ENCODE measurements at places on chromosomes 1 and 21. TPM values are rescaled to one million over a fixed set of nuclear protein-coding genes. Genes with fewer than 3 reads are reported as not detected.

Gene TAS1R1
- not detected for polyA plus RNA-seq

Gene KCNE1
- polyA plus RNA-seq, result not detected

Gene KLHDC9
- polyA plus RNA-seq, result 2.7 TPM

Gene CCSAP
- polyA plus RNA-seq, result 7.7 TPM

Gene YIPF1
- polyA plus RNA-seq, result 15.8 TPM

Gene FAM151A
- polyA plus RNA-seq, result not detected

Gene OR2L5
- polyA plus RNA-seq, result 0.13 TPM

Gene ST6GALNAC5
- not detected for polyA plus RNA-seq

Gene APOBEC4
- not detected for polyA plus RNA-seq

Gene S100A12
- polyA plus RNA-seq, result 3.4 TPM

Gene AJAP1
- polyA plus RNA-seq, result not detected

Gene MFAP2
- polyA plus RNA-seq, result not detected

Gene FAM72C
- 0.27 TPM for polyA plus RNA-seq

Gene OPTC
- polyA plus RNA-seq, result not detected

Gene HCRTR1
- polyA plus RNA-seq, result not detected

Gene UMODL1
- 0.10 TPM for polyA plus RNA-seq

Gene KCNK1
- not detected for polyA plus RNA-seq

Gene UTS2
- not detected for polyA plus RNA-seq

Gene MGST3
- 35.6 TPM for polyA plus RNA-seq

Gene OLIG1
- 0.33 TPM for polyA plus RNA-seq

Gene RUNX3
- polyA plus RNA-seq, result 101 TPM

Gene PKLR
- not detected for polyA plus RNA-seq

Gene AVPR1B
- polyA plus RNA-seq, result not detected

Gene FCRL4
- polyA plus RNA-seq, result 0.09 TPM

Gene COL24A1
- not detected for polyA plus RNA-seq

Gene CDC73
- polyA plus RNA-seq, result 6.1 TPM

Gene ETV3L
- polyA plus RNA-seq, result not detected

Gene AGPAT3
- polyA plus RNA-seq, result 14.3 TPM

Gene CR1
- polyA plus RNA-seq, result 22.0 TPM
